ENCODE measurements at places on chromosomes 1 and 21.

DNA sequence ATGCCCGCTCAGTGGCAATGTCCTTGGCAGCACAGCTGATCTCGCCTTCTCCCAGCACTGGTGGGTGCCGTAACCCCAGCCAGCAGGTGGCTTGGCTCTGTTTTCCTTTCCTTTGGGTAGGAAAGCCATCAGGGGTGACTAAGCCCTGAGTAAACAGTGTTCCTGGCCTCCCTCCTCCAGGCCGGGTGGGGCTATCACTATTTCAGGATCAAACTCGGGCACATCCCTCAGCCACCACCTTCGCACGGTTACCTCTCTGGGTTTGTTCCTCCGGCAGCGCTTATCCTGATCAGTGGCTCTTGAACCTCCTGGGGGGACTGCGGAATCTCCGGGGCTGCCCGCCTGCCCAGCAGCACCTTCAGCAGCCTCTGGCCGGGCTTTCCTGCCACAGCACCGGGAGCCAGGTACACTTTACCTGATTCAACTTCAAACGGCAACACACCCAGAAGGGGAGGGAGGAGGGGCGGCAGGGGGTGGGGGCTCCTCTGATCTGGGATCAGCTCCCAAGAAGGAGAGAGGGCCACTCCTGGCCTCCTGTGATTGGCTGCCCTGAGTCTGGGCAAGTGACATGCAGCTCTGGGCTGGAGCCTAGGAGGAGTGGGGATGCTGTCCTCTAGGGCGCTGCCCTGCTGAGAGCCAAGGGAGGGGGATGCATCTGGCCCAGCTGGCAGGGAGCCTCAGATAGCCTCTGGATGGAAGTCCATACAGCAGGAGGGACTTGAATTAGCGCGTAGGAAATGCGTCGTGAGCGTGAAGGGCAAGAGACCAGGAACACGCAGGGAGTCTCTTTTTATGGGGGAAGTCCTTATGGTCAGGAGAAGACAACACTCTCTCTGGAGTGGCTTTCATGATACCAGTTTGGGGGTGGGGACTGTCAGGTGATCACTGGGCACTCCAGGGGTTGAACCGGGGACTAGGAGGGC, at the start of gene ASCL5:
Gene ASCL5 (minus strand): TSS at position 353 of the 923 bp plus-strand sequence. CDS start 11,812 bp downstream, outside the sequence.
- DNase-seq, result no peak

DNA sequence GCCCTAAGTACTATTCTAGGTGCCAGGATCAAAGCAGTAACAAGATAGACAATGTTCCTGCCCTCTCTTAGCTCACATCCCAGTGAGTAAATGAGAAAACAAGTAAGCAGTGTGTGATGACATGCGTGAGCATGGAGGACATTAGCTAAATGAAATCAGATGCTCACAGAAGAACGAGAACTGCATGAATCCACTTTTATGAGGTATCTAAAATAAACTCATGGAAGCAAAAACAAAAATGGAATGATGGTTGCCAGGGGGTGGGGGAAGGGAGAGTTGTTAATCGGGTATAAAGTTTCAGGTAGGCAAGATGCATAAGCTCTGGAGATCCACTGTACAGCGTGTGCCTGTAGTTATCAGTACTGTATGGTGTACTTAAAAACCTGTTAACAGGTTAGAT, 195.1 kb downstream of the HHAT start:
- DNase-seq, result no peak

DNA sequence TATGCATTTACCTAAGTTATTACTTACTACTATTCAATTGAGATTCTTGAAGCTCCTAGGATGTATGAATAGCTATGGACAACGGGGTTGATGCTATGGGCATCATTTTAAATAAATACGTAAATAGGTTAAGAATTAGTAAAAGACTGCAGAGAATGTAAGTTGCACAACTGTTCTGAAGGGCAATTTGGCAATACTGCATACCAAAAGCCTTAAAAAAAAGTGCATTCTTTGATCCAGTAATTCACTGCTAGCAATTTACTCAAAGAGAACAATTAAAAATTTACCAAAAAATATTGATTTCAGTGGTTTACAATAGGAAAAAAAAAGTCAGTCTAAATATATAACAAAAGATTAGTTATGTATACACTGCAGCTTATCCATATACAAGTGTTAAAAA, 3.5 kb downstream of the ARPC5 start:
- DNase-seq, result no peak

GRCh38 chr1:116067566-116067890, 43.7 kb upstream of the MAB21L3 start:
- DNase-seq, result no peak

DNA sequence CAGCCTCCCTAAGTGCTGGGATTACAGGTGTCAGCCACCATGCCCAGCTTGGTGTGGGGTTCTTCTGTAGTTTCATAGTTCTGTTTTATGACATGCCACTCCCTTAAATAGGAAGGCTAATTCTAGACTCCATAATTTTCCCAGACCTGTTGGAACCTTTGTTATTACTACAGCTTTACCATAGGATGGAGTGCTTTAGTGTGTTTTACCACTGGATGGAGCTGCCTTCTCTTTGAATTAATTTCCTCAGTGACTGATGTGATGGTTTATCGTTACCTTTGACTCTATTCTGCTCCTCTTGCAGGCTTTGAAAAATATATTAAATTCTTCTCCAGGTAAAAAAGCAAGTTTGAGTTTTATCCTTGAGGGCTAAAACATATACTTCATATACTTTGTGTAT, 84.6 kb upstream of the NEK7 start:
- no peak for DNase-seq

DNA sequence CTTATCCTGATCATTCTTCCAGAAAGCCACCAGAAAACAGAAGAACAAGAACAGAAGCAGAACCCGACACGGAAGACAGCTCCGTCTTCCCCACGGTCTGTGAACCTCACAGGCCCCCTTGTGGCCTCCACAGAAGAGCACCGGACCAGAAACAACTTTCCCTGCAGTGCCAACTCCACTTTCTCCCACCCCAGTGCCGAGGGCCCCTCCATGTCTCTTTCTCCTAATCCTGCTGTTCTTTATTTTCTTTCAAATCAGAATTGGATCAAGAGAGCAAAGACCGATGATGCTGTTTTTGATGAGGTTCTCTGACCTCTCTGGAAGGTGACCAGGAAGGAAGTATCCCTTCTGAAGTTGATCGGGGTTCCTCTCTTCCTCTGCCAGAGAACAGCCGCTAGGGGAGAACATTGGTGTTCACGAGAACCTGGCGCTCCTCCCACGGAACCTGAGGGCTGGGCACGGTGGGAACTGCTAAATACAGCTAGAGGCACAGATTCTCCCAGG, 58.9 kb upstream of the CTTNBP2NL start:
- DNase-seq, result no peak

Measured in NCI-H187 (cell line).